ENCODE measurements at places on chromosomes 1 and 21. TPM values are rescaled to one million over a fixed set of nuclear protein-coding genes. Genes with fewer than 3 reads are reported as not detected.

DNA sequence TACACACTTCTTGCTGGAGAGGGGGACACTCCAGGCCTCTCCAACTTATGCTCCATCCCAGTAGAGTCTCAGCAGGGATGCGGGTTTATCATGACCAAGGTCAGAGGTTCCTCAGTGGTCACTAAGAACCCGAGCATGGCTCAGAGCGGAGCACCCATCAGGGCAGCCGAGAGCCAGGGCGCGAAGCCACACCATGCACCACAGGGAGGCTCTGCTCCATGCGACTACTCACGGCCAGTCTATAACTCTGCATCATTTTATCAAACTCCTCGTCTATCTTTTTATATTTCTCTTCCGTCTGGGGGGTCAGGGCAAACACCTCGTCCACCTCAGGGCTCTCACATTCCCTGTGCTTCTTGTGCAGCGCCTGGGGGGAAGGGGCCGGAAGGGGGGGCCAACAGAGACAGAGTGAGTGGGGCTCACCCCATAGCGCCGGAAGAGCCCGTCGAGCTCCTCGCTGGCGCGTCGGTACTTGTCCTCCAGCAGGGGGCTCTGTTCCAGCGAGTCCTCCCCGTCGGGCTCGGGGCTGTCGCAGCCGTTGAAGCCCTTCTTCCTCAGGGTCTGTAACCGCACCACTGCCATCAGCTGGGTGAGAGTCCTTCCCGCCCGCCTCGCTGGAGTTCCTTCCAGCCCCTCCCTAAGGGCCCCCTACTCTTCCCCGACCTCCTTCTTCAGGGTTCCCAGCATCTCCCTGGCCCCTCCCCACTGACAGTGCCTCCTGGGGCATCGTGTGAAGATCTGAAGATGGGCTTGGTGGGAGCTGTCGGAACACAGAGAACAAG is 20.0 kb downstream of the MEF2D start:
- H3K4me3 ChIP-seq = no peak overlapping the region
- H3K27ac ChIP-seq = peak overlapping the region; percentile 97
- H3K27me3 ChIP-seq = no peaks in the 10 kb centered on the region

The ZNF593OS gene
- total RNA-seq = not detected

DNA sequence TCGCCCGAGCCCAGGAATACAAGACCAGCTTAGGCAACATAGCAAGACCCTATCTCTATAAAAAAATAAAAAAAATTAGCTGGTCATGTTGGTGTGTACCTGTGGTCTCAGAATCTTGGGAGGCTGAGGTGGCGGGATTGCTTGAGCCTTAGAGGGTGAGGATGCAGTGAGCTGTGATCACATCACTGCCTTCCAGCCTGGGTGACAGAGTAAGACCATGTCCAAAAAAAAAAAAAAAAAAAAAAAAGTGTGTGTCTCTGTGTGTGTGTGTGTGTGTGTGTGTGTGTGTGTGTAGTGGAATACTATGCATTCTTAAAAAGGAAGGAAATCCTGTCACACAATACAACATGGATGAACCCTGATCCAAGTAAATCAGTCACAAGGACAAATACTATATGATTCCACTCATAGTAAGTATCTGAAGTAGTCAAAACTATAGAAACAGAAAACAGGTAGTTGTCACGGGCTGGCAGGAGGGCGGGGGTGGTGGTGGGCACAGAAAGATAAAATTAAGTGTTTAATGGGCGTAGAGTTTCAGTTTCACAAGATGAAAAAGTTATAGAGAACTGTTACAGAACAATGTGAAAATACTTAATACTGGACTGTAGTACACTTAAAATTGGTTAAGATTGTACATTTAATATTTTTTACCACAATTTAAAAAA is 47.8 kb downstream of the SELENOF start:
- no peaks in the 10 kb centered on the region for H3K4me1 ChIP-seq
- no peak overlapping the region for H3K27ac ChIP-seq
- DNase-seq = no peak
- no peak overlapping the region for H3K4me3 ChIP-seq
- no peaks in the 10 kb centered on the region for H3K27me3 ChIP-seq
- no peaks in the 10 kb centered on the region for H3K36me3 ChIP-seq

GRCh38 chr1:199982606-199983005 is 44.9 kb upstream of the NR5A2 start:
- DNase-seq = no peak
- H3K27ac ChIP-seq = no peak overlapping the region
- no peaks in the 10 kb centered on the region for H3K4me1 ChIP-seq
- no peaks in the 10 kb centered on the region for H3K36me3 ChIP-seq
- H3K4me3 ChIP-seq = no peak overlapping the region
- H3K27me3 ChIP-seq = no peaks in the 10 kb centered on the region

DNA sequence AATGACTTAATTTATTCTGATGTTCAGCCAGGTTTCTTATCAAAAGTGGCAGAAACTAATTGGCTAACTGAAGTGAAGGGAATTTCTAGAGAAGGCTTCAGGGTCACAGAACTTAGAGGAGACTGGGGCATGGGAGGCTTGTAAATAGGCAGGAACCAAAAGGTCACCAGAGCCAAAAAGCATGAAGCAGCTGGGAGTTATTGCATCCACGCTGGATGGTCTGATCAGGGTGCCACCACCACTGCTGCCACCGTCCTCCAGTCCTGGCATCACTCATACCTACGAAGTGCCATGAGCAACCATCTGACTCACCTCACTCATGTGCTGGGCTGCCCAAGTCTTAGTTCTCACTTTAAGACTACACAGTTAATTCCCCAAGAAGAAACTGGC is 82.5 kb upstream of the DPH5 start:
- no peaks in the 10 kb centered on the region for H3K36me3 ChIP-seq
- H3K4me1 ChIP-seq = peaks cover 27% of the 10 kb centered on the region
- no peak overlapping the region for H3K27ac ChIP-seq
- H3K4me3 ChIP-seq = no peak overlapping the region
- DNase-seq = no peak
- no peaks in the 10 kb centered on the region for H3K27me3 ChIP-seq

DNA sequence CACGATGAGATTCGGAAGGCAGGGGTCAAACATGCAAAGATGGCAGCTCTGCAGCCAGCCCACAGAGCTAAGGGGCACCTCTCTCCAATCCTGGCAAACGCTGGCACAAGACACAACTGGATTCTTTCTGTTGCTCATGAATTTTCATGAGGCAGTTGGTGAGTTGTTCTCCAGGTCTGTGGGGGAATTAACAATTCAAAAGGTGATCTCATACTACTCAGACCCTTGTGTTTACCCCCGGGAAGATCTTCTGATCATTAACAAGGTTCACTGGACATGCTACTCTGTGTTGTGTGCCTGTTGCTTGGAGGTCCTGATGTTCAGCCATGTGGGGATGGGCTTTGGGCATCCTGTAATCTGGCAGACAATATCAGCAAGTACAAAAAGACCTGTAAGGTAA is 128.9 kb downstream of the HHAT start:
- no peaks in the 10 kb centered on the region for H3K4me1 ChIP-seq
- H3K27me3 ChIP-seq = no peaks in the 10 kb centered on the region
- no peak for DNase-seq

GRCh38 chr1:172973424-172973823 is 77.3 kb downstream of the TNFSF18 start:
- no peak overlapping the region for H3K27ac ChIP-seq
- no peak for DNase-seq

DNA sequence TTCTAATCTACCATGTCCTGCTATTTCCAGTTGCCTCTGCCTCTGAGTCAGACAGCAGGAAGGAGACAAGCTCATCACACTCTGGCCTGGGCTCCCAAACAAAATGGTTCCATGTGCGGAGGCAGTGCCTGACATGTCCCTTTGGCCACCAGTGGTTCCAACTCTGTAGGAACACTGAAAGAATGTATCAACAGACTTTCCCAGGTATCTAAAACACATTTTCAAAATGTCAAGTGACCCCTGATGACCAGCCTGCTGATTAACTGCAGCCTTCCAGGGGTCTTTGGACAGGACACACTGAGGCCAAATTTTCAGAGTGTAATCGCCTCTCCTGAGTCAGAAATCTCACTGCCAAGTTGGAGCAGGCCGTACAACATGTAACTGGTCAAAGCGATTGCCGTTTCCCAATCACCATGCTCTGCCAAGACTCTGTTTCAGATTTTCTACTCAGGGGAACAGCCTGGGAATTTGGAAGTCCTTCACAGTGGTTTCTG is 172.7 kb downstream of the TPR start:
- no peak overlapping the region for H3K27ac ChIP-seq
- no peaks in the 10 kb centered on the region for H3K27me3 ChIP-seq
- no peak overlapping the region for H3K4me3 ChIP-seq

- no peak overlapping the region for H3K4me3 ChIP-seq
- no peaks in the 10 kb centered on the region for H3K4me1 ChIP-seq
- DNase-seq = no peak
- H3K36me3 ChIP-seq = no peaks in the 10 kb centered on the region
- H3K27me3 ChIP-seq = no peaks in the 10 kb centered on the region
Observed at GRCh38 chr21:41442481-41443186, 16.6 kb downstream of the MX1 start.

GRCh38 chr1:155970531-155971167 is 7.7 kb downstream of the ARHGEF2 start:
- no peak for DNase-seq
- peaks cover 8% of the 10 kb centered on the region for H3K36me3 ChIP-seq
- H3K4me1 ChIP-seq = peaks cover 93% of the 10 kb centered on the region

The NMNAT2 gene
- not detected for total RNA-seq

The MARK1 gene
- total RNA-seq = 1.3 TPM

- peaks cover 25% of the 10 kb centered on the region for H3K4me1 ChIP-seq
- no peaks in the 10 kb centered on the region for H3K27me3 ChIP-seq
- H3K27ac ChIP-seq = peak overlapping the region; percentile 81
- DNase-seq = no peak
Observed at GRCh38 chr1:202143768-202144401, 652 bp downstream of the ARL8A start.

DNA sequence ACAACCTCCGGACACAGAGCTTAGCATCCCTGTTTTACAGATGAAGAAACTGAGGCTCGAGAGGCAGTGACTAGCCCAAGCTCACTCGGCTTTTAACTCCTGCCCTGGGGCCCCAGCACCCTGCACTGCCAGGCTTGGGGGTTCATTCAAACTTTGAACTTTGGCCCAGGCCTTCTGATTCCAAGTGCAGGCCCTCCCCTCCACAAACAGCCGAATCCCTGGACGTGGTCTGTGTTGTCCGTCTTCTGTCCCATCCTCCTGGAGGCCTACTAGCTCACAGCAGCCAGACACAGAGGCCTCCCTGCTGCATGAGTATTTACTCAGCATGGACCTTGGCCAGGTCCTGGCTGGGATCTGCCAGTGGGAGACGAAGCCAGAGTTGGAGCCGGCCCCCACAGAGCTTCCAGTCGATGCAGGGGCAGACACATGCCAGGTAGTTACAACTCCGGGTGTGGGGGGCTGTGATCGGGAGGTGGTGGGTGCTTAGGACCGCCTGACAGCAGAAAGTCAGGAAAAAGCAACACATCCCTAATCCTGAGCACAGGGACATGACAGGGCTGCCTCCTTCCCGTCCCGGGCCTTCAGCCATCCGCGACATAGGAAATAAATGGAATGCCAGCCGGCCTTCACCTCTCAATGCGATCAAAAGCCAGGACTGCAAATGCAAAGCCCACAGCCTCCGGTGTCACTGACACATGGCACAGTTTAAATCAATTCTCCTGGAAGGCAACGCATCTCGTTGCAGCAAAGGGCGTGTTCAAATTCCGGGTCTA is 7.4 kb downstream of the IFFO2 start:
- H3K4me1 ChIP-seq = peaks cover 59% of the 10 kb centered on the region
- H3K27me3 ChIP-seq = no peaks in the 10 kb centered on the region
- no peaks in the 10 kb centered on the region for H3K36me3 ChIP-seq
- H3K27ac ChIP-seq = peak overlapping the region; percentile 77
- H3K4me3 ChIP-seq = peak overlapping the region; percentile 40

GRCh38 chr1:94864821-94865220 is 44.7 kb downstream of the SLC44A3 start:
- H3K27ac ChIP-seq = peak overlapping the region; percentile 74
- peak overlapping the region; percentile 35 for H3K4me3 ChIP-seq
- peaks cover 3% of the 10 kb centered on the region for H3K27me3 ChIP-seq

The TMCC2 gene
- total RNA-seq = 1.1 TPM

The OR14K1 gene
- total RNA-seq = not detected

- no peaks in the 10 kb centered on the region for H3K27me3 ChIP-seq
- no peaks in the 10 kb centered on the region for H3K4me1 ChIP-seq
- H3K27ac ChIP-seq = no peak overlapping the region
- no peak overlapping the region for H3K4me3 ChIP-seq
- no peaks in the 10 kb centered on the region for H3K36me3 ChIP-seq
Observed at GRCh38 chr21:17925000-17925610, 105.9 kb upstream of the C21orf91 start.

- H3K27ac ChIP-seq = no peak overlapping the region
- no peaks in the 10 kb centered on the region for H3K4me1 ChIP-seq
- H3K36me3 ChIP-seq = no peaks in the 10 kb centered on the region
- no peak overlapping the region for H3K4me3 ChIP-seq
- H3K27me3 ChIP-seq = no peaks in the 10 kb centered on the region
Observed at GRCh38 chr1:103460511-103460910, 65.0 kb upstream of the RNPC3 start.

DNA sequence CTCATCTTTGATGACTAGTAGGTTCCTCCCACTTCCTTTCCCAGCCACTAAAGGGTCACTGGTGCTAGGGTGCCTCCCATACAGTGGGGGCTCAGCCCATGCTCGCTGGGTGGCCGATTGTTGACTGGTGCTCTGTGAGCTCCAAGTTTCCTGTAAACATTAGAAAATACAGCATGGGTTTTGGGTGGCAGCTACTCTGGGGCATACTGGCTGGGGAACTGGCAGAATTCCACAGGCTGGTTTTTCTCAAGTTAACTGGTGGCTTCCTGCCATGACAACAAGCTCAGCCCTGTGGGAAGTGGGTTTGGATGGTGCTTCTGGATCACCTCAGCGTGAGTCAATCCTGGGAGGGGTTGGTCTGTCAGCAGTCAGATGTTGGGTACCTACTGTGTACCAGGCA is 28.7 kb upstream of the CRNN start:
- no peaks in the 10 kb centered on the region for H3K4me1 ChIP-seq
- no peak for DNase-seq
- H3K27me3 ChIP-seq = no peaks in the 10 kb centered on the region

The SAMD13 gene
- total RNA-seq = 10.8 TPM

The LIPI gene
- total RNA-seq = not detected

- no peak overlapping the region for H3K4me3 ChIP-seq
- H3K27ac ChIP-seq = no peak overlapping the region
- H3K36me3 ChIP-seq = no peaks in the 10 kb centered on the region
- no peaks in the 10 kb centered on the region for H3K27me3 ChIP-seq
- no peaks in the 10 kb centered on the region for H3K4me1 ChIP-seq
- DNase-seq = no peak
Observed at GRCh38 chr1:86489242-86489878, 20.6 kb downstream of the CLCA1 start.

The MSH4 gene
- total RNA-seq = 0.55 TPM

The NPHS2 gene
- total RNA-seq = not detected

The MPL gene
- not detected for total RNA-seq

The MYOG gene
- 21.4 TPM for total RNA-seq

Data from gastrocnemius medialis (tissue), 4 donors.